ENCODE measurements at places on chromosomes 6 and 20. TPM values are rescaled to one million over a fixed set of nuclear protein-coding genes. Genes with fewer than 3 reads are reported as not detected.

DNA sequence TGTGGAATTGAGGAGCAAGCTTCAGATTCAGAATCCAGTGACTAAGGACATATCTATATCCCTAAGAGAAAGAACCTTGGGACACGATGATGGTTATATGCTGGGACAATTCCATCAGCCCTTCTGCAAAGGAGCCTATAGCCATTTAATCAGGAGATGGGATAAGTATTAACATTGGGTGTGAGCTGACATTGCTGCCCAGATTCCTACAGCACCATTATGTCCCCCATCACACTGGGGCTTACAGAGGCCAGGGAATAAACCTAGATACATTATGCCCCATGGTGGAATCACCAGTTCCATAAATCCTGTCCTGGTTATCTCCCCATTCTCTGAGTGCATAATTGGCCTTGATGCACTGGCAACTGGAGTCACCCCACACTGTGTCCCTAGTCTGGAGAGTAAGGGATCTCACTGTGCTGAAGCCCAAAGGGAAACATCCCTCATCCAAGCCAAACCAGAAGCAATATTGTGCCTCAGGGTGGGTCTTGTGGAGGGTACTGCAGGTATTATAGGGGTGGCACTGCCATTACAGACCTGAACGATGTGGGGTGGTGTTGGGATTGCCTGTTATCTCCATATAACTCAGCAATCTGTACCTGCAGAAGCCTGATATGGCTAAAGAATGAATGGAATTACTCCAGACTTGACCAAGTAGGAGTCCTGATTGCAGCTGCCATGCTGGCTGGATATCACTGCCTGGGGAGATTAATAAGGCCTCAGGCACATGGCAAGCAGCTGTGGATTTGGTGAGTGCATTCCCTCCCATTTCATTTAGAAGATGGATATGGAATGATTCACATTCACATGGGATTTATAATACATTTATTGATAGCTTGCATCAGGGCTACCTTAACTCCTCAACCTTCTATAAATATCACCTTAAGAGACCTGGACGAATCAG is 5.0 kb downstream of the HLA-A start:
- DNase-seq: no peak
- H3K4me3 ChIP-seq: peak overlapping the region; percentile 96
- H3K4me1 ChIP-seq: peaks cover 37% of the 10 kb centered on the region
- peak overlapping the region; percentile 53 for H3K27ac ChIP-seq
- no peaks in the 10 kb centered on the region for H3K27me3 ChIP-seq

- no peaks in the 10 kb centered on the region for H3K36me3 ChIP-seq
- peaks cover 14% of the 10 kb centered on the region for H3K4me1 ChIP-seq
- no peaks in the 10 kb centered on the region for H3K27me3 ChIP-seq
- DNase-seq: peak; percentile 62
- peak within 1 kb of the TSS; percentile 86 for H3K27ac ChIP-seq
Measured at GRCh38 chr20:33490023-33490933, at the start of gene CBFA2T2. CBFA2T2 (plus strand) TSS chr20:33490096; CDS start chr20:33490268, 172 bp downstream.

Gene ZC3H12D
- total RNA-seq: 39.0 TPM

- H3K27me3 ChIP-seq: peaks cover 1% of the 10 kb centered on the region
- H3K36me3 ChIP-seq: no peaks in the 10 kb centered on the region
- H3K4me3 ChIP-seq: no peak overlapping the region
- H3K4me1 ChIP-seq: no peaks in the 10 kb centered on the region
- no peak overlapping the region for H3K27ac ChIP-seq
Measured at GRCh38 chr6:133741375-133741861, 147.5 kb upstream of the TCF21 start.

GRCh38 chr6:4606821-4607704 is 169.1 kb upstream of the CDYL start:
- peaks cover 9% of the 10 kb centered on the region for H3K27me3 ChIP-seq
- no peak for DNase-seq
- no peaks in the 10 kb centered on the region for H3K36me3 ChIP-seq
- H3K4me3 ChIP-seq: no peak overlapping the region

Measured in activated CD8-positive, alpha-beta T cell treated with anti-CD3 and anti-CD28 coated beads for 36 hours (primary cell).